GM23338 (cell line): ENCODE measurements at places on chromosomes 6 and 20.
A peak's percentile ranks its signal among the peaks of the same experiment; 100 is the strongest.

DNA sequence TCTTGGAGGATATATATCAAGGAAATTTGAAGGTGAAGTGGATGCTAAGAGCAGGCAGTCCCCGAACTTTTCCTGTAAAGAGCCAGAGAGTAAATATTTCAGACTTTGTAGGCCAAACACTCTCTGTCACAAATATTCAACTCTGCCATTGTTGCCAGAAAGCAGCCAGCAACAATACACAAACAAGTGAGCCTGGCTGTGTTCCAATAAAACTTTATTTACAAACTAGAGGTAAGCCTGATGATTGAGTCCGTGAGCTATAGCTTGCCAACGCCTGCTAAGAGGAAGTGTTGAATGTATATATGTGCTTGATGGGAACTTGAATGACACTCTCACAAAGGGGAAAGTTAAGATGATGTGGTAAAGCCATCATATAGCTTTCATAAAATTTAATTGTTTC, 166.0 kb upstream of the PLN start:
- H3K36me3 ChIP-seq = no peaks in the 10 kb centered on the region
- no peak for DNase-seq
- H3K27ac ChIP-seq = no peak overlapping the region
- H3K4me3 ChIP-seq = no peak overlapping the region
- H3K4me1 ChIP-seq = no peaks in the 10 kb centered on the region; the same call in 1 of the 2 replicates

DNA sequence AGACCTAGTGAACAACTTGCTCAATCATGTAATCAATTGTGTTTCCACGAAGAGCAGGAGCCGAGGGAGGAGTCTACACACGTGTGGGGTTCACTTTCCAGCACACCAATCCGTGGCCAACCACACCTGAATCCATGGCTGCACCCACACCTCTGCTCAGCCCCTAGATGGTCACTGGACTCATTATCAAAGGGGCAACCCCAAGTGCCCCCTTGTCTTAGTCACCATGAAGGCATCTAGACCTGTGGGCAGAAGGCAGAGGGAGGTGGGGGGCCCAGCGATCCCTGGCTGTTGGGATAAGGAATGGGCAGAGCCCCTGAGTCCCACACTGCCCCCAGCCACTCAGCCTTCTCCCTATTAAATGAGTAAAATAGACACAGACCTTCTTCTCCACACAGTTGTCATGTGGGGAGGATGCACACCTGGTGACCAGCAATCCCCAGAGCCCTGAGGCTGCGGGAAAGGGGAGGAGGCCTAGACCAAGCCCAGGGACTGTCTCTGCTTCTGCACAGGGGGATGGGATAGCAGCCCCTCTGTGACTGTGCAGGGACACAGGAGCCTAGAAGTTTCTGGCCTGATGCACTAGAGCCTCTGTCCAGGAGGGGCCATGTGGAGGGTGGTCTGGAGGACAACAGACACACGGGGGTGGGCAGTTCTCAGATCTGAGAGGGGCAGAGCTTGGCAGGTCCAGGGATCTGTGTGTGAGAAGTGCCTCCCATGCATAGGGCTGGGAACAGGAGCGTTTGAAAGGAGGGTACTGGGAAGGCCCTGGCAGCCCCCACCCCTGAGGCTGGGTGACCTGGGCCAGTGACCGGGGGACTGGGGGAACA, 1.9 kb upstream of the RAET1L start:
- peaks cover 60% of the 10 kb centered on the region for H3K27me3 ChIP-seq
- peaks cover 10% of the 10 kb centered on the region for H3K4me1 ChIP-seq
- no peak overlapping the region for H3K4me3 ChIP-seq
- no peak overlapping the region for H3K27ac ChIP-seq
- no peak for DNase-seq
- H3K36me3 ChIP-seq = no peaks in the 10 kb centered on the region

DNA sequence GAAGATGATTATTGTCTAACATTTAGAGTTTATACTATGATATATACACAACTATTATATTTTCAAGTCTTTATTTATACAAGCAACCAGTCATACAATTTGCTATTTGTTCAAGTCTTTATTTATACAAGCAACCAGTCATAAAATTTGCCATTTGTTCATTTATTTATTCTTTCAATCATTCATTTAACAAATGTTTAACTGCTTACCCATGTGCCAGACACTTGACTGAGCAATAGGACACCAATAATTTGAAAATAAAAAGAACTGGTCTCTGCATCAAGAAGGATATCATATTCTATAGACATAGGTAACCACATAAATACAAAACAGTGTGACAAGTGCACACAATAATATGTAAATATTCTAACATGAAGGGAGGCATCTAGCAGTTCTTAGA, 20.3 kb downstream of the GRIK2 start:
- no peak overlapping the region for H3K4me3 ChIP-seq
- no peaks in the 10 kb centered on the region for H3K27me3 ChIP-seq
- peaks cover 7% of the 10 kb centered on the region for H3K4me1 ChIP-seq
- H3K27ac ChIP-seq = no peak overlapping the region

DNA sequence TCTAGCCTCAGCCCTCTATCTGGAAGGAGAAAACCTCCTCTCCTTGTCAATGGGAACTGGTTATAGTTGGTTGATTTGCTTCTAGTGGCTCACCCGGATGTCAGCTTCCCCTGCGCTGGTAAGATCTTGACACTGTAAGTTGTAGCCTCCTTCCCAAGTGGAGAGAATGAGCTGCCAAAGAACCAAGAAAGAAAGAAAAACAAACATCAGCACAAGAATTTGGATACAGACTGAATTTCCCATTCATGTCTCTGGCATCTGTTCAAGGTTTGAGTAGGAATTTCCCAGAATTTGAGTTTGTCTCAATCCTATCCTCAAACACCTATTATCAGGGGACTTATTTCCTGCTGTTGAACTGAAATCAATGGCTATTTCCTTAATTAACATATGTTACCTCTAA, 44.1 kb downstream of the ELOVL2 start:
- no peaks in the 10 kb centered on the region for H3K27me3 ChIP-seq
- H3K4me3 ChIP-seq = no peak overlapping the region
- no peaks in the 10 kb centered on the region for H3K36me3 ChIP-seq
- peaks cover 7% of the 10 kb centered on the region for H3K4me1 ChIP-seq
- H3K27ac ChIP-seq = no peak overlapping the region

DNA sequence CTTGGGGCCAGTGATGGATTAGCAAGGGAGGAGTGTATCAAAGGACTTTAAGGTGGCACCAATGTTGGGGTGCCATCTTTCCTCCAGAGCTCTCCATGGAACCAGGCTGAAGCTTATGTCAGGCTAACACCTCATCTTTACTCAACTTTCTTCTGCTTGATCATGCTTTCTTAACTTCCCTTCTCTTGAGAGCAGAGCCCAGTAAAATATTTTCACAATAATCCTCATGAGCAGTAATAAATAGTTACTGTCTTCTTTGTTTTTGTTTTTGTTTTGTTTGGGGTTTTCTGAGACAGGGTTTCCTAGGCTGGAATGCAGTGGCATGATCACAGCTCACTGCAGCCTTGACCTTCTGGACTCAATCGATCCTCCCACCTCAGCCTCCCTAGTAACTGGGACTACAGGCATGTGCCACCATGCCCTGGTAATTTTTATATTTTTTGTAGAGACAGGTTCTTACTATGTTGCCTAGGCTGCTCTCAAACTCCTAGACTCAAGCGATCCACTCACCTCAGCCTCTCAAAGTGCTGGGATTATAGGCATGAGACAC, 127.9 kb upstream of the TOP1 start:
- H3K36me3 ChIP-seq = no peaks in the 10 kb centered on the region
- H3K4me3 ChIP-seq = no peak overlapping the region
- no peaks in the 10 kb centered on the region for H3K27me3 ChIP-seq
- no peaks in the 10 kb centered on the region for H3K4me1 ChIP-seq
- no peak for DNase-seq
- H3K27ac ChIP-seq = no peak overlapping the region

- H3K27ac ChIP-seq = no peak overlapping the region
- H3K4me3 ChIP-seq = no peak overlapping the region
- H3K4me1 ChIP-seq = peaks cover 11% of the 10 kb centered on the region
- no peak for DNase-seq
These were observed 4.1 kb upstream of the NOL4L start for GRCh38 chr20:32589256-32589655.

DNA sequence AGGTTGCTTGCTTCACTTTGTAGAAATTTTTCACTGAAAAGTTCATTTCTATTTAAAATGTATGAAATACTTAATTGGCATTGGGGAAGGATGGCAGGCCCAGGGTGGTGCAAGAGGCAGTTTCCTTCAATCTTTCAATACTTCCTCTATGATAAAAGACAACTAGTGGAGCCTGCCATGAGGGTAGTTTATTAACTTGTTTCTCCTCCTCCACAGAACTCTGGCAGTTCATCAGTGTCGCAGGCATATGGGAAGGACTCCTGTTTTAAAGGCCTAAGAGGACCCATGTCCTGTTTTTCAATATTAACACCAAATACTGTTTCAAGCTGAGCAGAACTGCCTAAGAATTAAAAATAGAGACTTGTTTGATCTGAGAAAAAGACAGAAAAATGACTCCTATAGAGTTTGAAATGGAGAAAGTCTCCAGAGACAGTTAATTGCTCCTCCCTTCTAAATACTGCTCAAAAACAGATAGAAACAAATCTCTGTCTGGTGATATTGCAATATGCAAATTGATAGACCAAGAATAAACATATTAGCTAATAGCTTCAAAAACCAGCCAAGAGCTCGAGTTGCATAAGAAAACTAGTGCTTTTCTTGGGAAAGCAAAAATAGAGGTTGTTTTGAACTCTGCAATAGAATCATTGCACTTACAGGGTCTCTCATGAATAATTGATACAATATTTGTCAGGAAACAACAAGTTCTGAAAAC, 665.7 kb upstream of the SLC35B3 start:
- H3K27ac ChIP-seq = no peak overlapping the region
- DNase-seq = no peak
- no peak overlapping the region for H3K4me3 ChIP-seq
- no peaks in the 10 kb centered on the region for H3K36me3 ChIP-seq
- no peaks in the 10 kb centered on the region for H3K4me1 ChIP-seq

DNA sequence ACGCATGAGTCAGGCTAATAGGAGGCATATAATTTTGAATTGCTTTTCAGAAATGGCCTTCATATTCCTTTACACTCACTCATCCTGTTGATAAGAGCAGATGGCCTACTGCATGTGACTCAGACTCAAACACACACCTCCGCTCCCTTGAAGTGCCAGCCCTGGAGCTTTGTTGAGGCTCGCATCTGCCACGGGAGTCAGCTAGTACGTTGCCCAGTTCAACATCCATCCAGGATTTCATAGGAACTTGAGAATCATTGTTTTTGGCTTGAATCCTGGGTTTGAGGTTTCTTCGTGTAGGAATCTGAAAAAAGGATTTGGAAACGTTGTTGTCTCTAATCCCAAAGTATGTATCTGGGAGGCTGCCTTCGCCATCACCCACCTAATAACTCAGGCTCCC, 87.4 kb upstream of the JAG1 start:
- H3K27ac ChIP-seq = no peak overlapping the region
- no peak for DNase-seq

DNA sequence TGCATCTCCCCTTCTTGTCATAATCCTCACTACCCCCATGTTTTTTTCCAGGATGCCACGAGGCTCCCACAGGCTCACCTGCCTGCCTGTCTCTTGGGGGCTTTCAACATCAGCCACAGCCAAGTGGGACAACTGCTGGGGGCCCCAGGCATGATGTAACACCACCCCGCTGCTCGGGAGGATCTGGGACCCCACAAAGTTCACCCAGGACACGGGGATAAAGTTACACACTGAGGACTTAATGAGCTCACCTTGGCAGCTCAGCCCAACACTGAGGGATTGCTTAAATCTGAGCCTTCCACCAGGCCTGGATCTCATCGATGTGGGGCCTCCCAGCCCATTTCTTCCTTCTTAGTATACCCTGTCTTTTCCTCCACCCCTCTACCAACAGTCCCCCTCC, 56.4 kb upstream of the NNAT start:
- H3K27me3 ChIP-seq = no peaks in the 10 kb centered on the region
- DNase-seq = no peak
- H3K4me1 ChIP-seq = no peaks in the 10 kb centered on the region
- no peaks in the 10 kb centered on the region for H3K36me3 ChIP-seq

DNA sequence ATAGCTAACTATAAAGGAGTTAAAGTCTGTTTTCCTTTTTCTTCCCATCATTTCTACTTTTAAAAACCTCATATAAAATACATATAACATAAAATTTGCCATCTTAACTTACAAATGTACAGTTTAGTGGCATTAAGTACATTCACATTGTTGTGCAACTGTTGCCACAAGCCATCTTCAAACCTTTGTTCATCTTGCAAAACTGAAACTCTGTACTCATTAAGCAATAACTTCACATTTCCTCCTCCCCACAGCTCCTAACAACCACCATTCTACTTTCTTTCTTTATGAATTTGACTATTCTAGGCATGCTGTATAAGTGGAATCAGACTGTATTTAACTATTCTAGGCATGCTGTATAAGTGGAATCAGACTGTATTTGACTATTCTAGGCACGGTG, 4.5 kb downstream of the CCDC170 start:
- no peaks in the 10 kb centered on the region for H3K36me3 ChIP-seq
- no peak for DNase-seq
- peaks cover 32% of the 10 kb centered on the region for H3K27me3 ChIP-seq
- H3K27ac ChIP-seq = no peak overlapping the region

GRCh38 chr20:40778894-40779496, 90.0 kb upstream of the MAFB start:
- H3K27ac ChIP-seq = no peak overlapping the region
- no peaks in the 10 kb centered on the region for H3K27me3 ChIP-seq
- H3K4me1 ChIP-seq = no peaks in the 10 kb centered on the region; the same call in 1 of the 2 replicates
- DNase-seq = no peak
- no peaks in the 10 kb centered on the region for H3K36me3 ChIP-seq

DNA sequence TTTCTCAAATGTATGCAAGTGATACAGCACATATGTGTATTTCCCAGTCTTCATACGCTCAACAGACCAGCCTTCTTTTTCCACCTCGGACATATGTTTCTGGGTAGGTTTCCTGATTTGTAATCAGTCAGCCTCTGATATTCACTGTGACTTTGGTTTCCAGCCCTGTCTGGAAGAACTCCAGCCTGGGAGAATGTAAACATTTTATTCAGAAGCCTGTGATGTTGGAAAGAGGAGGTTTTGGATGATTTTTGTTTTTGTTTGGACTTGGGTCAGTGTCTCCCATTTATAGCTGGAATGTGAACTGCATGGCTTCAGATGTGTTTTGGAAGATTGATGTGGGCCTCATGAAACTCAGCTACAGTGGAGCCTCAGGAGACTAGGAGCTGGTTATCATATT, 172.2 kb upstream of the CENPW start:
- no peak for DNase-seq
- H3K36me3 ChIP-seq = no peaks in the 10 kb centered on the region
- H3K27me3 ChIP-seq = no peaks in the 10 kb centered on the region
- H3K4me1 ChIP-seq = peaks cover 6% of the 10 kb centered on the region; the same call in 1 of the 2 replicates
- no peak overlapping the region for H3K27ac ChIP-seq

GRCh38 chr6:3214898-3215297, 12.6 kb downstream of the TUBB2B start:
- H3K4me3 ChIP-seq = no peak overlapping the region
- DNase-seq = no peak
- H3K4me1 ChIP-seq = no peaks in the 10 kb centered on the region
- H3K36me3 ChIP-seq = no peaks in the 10 kb centered on the region

- no peaks in the 10 kb centered on the region for H3K27me3 ChIP-seq
- no peaks in the 10 kb centered on the region for H3K36me3 ChIP-seq
- no peak overlapping the region for H3K27ac ChIP-seq
- H3K4me3 ChIP-seq = no peak overlapping the region
- no peaks in the 10 kb centered on the region for H3K4me1 ChIP-seq
These were observed 682.0 kb downstream of the GRIK2 start for GRCh38 chr6:102075539-102075938.

- H3K36me3 ChIP-seq = no peaks in the 10 kb centered on the region
- DNase-seq = peak; percentile 27
- no peaks in the 10 kb centered on the region for H3K27me3 ChIP-seq
- no peak overlapping the region for H3K4me3 ChIP-seq
These were observed 128.4 kb downstream of the TIAM2 start for GRCh38 chr6:155123520-155123919.

- no peak overlapping the region for H3K27ac ChIP-seq
- no peaks in the 10 kb centered on the region for H3K27me3 ChIP-seq
- no peaks in the 10 kb centered on the region for H3K4me1 ChIP-seq
- DNase-seq = no peak
These were observed 34.1 kb downstream of the SESN1 start for GRCh38 chr6:109060571-109060970.
